ENCODE measurements at places on chromosomes 5 and 9.

GRCh38 chr5:148186248-148187003 is 16.4 kb upstream of the SPINK6 start:
- no peak for DNase-seq

DNA sequence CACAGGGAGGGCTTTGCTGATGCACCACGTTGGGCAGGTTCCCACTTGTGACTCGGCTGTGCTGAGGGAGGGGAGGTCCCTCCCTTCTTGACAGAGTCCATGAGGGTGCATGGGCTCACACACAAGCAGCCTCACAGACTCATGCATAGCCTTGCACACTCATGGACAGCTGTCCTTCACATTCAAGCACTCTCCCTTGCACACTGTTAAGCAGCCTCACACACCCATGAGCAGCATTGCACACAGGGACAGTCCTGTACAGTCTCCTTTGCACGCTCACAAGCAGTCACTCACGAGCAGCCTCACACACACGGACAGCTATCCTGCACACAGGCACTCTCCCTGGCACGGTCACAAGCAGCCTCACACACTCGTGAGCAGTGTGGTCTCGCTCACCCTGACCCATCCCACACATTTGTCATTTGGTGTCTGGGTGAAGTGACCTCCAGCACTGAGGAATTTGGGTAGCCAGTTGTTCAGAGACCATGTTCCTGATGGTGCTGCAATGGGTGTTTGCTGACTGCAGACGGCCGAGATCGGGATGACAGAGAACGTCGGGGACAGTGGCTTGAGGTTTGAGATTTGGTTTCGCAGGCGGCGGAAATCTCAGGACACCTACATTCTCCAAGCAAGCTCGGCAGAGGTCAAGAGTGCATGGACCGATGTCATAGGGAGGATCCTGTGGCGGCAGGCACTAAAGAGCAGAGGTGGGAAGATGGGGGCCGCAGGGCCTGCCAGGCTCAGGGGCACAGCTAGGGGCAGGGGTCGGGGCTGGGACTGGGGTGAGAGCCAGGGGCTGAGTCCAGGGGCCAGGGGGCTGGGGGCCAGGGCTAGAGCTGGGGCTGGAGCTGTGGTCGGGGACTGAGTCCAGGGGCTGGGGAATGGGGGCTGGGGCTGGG is 17.7 kb upstream of the LRRC14B start:
- DNase-seq: no peak

- DNase-seq: no peak
These were observed 5.4 kb upstream of the GLT6D1 start for GRCh38 chr9:135644631-135645218.

DNA sequence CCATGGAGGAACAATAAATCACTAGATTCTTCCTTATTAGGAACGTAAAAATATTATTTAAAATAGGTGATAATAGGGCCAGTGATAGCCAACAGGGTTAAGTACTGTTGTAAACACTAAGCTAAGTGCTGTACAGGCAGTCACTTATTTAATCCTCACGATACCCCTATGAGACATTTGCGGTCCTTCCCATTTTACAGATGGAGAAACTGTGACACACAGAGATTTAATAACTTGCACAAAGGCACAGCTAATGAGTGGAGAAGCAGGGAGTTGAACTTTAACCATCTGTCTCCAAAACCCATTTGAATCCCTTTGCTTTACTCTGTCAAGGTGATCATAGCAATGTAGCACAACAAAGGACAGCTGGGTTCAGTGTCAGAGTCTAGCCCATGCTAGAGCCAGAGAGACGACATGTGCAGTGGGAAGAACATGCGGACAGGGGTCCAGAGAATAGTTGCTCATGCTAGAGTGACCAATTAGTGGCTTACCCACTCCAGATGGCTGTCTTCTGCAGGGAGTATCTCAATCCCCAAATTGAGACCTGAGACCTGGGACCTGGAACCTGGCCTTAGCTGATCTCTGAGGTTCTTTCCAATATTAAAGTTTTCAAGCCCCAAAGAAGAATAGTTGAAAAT is 28.9 kb downstream of the STXBP1 start:
- DNase-seq: no peak

DNA sequence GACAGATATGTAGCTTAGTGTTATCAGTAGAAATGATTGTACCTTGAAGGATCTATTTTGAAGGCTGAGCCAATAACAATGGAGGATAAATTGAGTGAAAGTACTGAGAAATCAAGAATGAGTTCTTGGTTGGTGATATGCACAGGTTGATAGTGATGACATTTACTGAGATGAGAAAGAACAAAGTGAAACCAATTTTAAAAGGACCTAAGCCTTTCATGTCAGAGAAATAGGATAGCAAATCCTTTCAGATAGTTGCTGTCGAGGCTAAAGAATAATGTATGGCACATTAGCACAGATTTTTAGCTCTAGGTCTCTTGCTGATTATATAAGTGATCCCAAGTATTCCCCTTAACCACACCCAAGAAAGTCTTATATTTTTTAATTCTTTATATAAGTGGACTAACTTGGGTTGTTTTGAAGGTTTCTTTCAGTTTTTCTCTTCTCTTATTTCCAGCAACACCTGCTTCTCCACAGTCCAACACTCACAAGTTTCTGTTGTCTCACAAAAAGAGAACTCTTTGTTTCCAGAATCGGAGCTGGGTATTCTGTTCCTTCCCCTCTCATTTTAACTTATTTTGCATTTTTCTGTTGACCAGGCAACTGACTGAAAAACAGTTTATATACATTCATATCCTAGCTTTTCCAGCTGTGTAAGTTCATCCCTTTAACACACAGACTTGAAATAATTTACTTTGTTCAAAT is 286.9 kb upstream of the ATP10B start:
- DNase-seq: no peak

Measured in mesothelial cell of epicardium (in vitro differentiated cells).